ENCODE measurements at places on chromosomes 16 and 17. TPM values are rescaled to one million over a fixed set of nuclear protein-coding genes. Genes with fewer than 3 reads are reported as not detected.

KRT36 gene
- total RNA-seq, result not detected

ATXN1L gene
- 20.5 TPM for total RNA-seq

GRCh38 chr16:3601614-3602319 is 9.6 kb downstream of the SLX4 start:
- no peak overlapping the region for H3K4me3 ChIP-seq
- peaks cover 32% of the 10 kb centered on the region for H3K36me3 ChIP-seq
- H3K27me3 ChIP-seq, result no peaks in the 10 kb centered on the region
- no peak for DNase-seq
- no peak overlapping the region for H3K27ac ChIP-seq

DNA sequence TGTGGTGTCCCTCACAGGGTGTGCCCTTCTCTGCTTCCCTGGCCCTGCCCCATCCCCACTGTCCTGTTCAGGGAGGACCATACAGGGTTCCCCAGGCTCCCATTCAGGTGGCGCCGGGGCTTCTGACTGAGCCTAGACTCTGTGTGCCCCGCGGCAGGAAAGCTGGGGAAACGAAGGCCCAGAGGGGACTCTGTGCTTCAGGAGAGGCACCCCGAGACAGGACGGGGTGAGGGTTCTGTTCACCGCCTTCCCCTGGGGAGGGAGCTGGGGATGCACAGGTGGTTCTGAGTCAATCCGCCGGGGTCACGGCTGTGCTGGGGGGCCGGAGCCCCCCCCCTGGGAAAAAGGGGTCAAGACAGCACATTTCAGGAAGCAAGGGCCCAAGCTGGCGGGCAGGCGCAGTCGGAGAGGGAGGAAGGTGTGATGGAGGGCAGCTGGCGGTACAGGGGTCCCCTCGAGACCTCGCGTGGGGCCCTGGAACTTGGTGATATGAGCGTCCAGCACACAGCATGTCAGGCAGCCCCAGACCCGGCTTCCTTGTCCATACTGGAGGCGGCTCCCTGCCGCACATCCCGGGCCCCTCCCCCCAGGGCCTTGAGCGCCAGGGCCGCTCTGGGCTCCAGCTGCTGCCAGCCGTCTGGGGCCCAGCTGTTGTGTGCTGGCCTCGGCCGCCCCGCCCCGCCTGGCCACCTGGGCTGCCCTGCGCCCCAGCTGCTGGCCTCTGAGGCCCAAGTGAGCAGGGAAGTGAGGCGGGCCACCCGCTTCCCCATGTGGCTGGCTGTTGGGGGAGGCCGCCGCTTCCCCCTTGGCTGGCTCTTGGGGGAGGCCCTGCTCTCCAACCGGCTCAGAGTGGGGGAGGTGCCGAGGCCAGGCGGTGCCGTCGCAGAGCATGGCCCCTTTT is 5.6 kb upstream of the NOTUM start:
- peaks cover 18% of the 10 kb centered on the region for H3K4me1 ChIP-seq
- no peak for DNase-seq
- H3K4me3 ChIP-seq, result no peak overlapping the region

GRCh38 chr16:23940111-23940510 is 104.3 kb downstream of the PRKCB start:
- no peak overlapping the region for H3K27ac ChIP-seq
- peaks cover 49% of the 10 kb centered on the region for H3K27me3 ChIP-seq
- H3K36me3 ChIP-seq, result no peaks in the 10 kb centered on the region
- no peak for DNase-seq
- no peaks in the 10 kb centered on the region for H3K4me1 ChIP-seq

- no peaks in the 10 kb centered on the region for H3K36me3 ChIP-seq
- no peaks in the 10 kb centered on the region for H3K27me3 ChIP-seq
- H3K4me1 ChIP-seq, result no peaks in the 10 kb centered on the region
These were observed 23.6 kb upstream of the ATF7IP2 start for GRCh38 chr16:10362077-10362863.

Data from HCT116 (cell line).